Thoracic aorta (tissue), 2 donors: ENCODE measurements at places on chromosomes 2 and 18. TPM values are rescaled to one million over a fixed set of nuclear protein-coding genes. Genes with fewer than 3 reads are reported as not detected.

DNA sequence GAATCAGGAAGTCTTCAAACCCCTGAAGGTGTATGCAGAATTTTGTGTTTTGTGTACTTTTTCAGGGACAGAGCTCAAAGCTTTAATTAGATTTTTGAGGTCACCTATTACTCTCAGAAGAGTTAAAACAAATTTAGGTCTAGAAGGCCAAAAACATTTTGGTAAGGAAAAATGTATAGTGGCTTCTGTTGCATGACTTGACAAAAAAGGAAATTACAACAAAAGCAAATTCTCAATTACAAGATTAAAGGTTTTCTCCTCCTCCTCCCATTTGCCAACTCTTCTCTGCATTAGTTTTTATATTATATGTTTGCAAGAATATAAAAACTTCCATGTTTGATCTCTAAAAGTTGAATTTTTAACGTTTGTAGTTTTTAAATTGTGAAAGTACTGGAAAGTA lies 4.0 kb downstream of the PIK3C3 start:
- DNase-seq: no peak

ACADL gene
- total RNA-seq: 51.6 TPM

CFAP221 gene
- total RNA-seq: 0.56 TPM

LIMS2 gene
- total RNA-seq: 246 TPM

- no peak for DNase-seq
Measured at GRCh38 chr2:109210431-109211200, 81.6 kb downstream of the SH3RF3 start.

DNA sequence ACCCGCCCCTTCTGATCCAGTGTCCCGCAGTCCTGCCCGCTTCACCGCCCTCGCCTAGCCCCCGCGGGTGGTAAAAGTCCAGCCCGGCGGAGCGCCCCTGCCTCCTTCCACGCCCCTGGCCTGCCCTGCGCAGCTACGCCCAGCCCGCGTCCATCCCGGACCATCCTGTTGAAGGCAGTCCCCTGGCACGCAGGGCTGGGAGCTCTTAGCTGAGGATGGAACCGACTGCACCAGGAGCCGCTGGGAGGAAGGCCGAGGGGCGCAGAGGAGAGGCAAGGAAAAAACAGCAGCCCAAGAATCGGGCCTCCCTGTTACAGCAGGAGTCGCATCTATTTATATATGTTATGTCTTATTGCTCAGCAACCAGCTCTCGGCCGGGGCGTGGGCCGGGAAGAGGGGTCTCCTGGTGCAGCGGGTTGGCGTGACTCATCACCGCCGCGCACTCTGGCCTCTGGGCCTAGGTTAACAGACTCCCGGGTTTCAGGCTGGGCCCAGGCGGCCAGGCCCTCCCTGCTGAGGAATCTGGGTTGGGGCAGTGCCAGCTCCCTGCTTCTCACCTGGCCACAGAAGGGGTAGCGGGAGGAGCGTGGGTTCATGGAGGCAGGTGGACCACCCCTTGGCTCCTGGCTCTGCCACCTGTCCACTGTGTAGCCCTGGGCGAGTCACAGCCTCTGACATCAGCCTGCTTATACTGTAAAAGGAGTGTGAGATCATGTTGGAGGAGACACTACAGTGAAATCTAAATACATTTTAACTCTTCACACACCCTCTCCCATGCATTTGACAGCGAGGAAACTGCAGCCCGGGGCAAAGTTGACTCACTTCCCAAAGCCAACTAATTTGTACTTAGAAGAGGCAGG lies 13.4 kb upstream of the MAP3K2 start:
- no peak for DNase-seq

C2orf78 gene
- total RNA-seq: not detected

STK39 gene
- total RNA-seq: 18.5 TPM

GRCh38 chr18:28036488-28036887 lies 140.4 kb downstream of the CDH2 start:
- no peak for DNase-seq

ATP6V1B1 gene
- total RNA-seq: 1.4 TPM

GRB14 gene
- total RNA-seq: 4.7 TPM

GRCh38 chr2:188573453-188573852 lies 281.8 kb downstream of the GULP1 start:
- DNase-seq: no peak

ERMN gene
- 1.3 TPM for total RNA-seq

- DNase-seq: no peak
Measured at GRCh38 chr18:75159646-75160356, 49.1 kb downstream of the PTGR3 start.

DNA sequence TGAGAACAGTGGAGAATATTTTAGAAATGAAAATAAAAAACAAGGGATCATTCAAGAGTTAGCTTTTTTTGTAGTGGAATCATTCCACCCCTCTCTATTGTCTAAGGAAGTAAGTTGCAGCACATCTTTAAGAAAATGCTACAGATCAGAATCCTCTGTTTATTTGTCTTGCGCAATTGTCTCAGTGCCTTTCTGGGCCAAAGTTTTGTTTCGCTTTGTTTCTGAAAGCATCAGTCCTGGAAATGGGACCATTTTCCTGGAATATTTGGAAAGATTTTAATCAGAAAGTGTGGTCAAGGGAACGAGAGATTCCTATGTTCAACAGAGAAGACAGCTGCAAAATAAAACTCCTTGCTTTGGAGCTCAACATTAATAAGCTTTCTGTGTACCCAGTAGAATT lies 74.0 kb downstream of the NRXN1 start:
- DNase-seq: no peak

DNA sequence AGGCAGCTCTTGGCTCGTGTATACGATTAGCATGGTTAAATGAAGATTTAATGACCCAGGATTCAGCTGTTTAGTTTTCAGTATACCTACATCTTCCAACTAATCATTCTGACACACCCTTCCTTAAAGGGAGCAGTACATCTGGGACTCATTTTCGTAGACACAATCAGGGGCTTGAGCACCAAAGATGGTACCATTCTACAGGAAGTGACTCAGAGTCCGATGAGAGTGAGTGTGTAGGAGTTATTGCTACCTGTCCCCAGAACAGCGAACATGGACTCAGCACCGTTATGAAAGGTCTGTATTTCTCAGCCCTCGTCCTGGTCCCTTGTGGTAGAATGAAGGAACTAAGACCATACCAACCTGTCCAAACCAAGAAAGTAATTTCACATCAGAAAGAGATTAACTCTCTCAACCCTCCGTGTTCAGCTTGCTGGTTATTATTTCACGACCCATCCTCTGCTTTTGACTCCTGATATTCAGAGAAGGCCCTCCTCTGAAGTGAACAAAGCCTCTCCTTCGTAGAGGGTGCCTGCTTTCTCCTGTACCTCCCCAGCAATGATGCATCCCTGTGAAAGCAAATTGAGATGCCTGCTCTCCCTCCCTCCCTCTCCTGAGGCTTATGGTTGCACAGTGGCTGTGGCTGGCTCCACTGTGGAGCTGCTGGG lies 214.8 kb downstream of the MTX2 start:
- DNase-seq: no peak

DNA sequence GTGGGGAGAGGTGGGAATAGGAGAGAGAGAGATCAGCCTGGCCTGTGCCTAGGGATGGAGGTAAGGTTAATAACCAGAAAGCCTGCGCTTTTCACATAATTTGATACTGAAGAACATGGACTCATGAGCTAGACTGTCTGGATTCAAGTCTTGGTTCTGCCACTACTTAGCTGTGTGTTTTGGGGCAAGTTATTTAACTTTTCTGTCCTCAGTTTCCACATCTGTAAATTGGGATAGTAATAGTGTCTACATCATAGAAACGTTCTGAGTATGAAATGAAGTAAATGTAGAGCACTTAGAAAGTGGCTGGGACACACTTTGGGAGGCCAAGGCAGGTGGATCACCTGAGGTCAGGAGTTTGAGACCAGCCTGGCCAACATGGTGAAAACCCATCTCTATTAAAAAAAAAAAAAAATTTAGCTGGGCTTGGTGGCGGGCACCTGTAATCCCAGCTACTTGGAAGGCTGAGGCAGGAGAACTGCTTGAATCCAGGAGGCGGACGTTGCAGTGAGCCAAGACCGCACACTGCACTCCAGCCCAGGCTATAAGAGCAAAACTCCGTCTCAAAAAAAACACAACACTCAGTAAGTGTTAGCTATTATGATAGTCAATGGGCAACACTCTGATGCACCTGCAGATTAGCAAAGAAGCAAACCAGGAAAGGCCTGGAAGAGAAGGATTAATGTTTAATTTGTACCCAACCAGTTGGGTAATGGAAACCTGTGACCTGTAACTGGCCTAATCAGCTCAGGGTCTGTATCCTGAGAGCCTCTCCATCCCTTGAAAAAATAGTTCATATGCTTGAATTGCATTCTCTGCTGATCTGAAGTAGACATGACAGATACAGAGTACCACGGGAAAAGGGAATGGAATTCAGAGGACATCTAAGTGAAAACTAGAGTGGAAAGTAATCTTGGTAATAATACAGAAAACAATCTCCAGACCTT lies 6.8 kb downstream of the GALM start:
- DNase-seq: no peak

GRCh38 chr2:30216157-30216556 lies 15.2 kb upstream of the LBH start:
- no peak for DNase-seq

GRCh38 chr2:100422320-100423055 lies 5.0 kb upstream of the CHST10 start:
- no peak for DNase-seq

DNA sequence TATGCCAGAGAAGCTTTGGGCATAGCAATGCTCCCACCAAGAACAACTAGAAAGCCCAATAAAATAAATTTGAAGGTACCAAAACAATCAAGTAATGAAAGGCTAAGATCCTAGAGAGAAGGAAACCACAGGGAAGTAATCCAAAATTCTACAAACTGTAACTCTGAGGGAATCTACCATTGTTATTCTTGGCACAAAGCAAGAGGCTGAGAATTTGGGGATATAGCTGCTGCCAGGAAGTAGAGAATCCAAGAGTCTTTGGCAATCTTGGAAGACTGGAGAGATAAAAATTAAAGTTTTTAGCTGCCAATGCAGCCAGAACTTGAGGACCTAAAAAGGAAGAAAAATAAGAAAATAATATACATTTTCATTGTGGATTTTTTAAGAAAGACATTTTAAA lies 68.5 kb downstream of the PIGN start:
- no peak for DNase-seq

DNA sequence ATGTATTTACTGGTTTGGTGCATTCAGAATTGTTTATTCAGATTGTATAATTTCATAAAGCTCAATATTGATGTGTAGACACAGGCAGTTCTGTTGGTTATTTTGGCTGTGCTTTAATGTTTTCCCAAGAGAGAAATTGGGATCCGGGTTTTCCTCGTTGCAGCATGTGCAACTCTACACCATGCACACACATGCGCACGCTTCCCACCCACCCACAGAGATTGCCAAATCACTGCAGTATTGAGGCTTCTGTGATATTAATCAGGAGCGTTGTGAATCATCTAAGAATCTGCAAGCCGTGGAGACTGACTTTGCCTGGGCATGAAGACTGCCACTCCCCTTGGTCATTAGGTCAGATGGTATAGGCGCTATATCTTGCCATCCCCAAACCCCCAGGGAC lies 571.5 kb downstream of the SLC4A3 start:
- no peak for DNase-seq

SLC16A14 gene
- total RNA-seq: 0.54 TPM

DNA sequence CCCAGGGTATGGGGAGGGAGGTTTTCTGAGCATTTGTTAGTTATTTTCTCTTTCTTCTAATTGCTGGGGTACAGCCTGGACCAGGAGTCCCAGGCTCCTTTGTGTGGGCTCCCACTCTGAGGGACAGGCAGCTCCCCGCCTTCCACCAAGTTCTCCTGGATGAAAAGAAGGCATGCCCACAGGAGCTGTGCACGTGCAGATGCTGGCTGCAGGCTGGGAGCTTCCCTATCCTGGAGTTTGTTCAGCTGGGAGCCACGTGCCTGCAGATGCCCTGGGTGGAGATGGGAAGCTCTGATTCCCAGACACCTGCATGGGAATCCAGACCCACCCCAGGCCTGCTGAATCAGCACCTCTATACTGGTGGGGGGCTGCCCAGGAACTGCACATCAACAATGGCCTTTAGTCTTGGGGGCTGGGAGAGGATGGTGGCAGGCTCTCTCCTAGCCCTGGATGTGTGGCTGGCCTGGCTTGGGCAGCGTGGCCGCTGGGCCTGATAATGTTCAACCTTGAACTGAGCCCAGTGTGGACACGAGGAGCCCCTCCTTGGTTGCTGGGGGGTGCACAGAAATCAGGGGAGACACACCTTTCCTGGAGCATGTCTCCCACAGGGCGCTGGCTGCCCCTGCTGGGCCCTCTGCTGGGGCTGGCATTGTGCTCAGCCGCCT lies 233.6 kb upstream of the HS6ST1 start:
- no peak for DNase-seq

- no peak for DNase-seq
Measured at GRCh38 chr2:170766693-170767092, 3.5 kb upstream of the ERICH2 start.

DNA sequence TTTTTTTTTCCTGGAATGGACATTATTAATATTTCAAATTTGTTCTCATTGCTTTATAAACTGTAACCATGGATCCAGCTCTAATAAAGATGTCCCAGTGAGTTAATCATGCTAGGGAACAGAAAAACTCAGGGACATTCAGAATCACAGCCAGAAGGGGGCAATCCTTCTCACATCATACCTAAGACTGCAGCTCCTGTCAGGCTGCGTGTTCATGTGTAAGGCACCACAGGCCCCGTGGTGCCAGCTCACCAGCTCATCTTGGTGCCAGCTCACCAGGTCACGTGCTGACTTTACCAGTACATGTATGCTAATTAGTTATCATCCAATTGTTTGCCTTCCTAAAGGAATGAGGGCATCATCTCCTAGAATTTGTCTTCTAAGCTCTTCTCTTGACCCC lies 84.7 kb upstream of the NEDD4L start:
- DNase-seq: no peak

DNA sequence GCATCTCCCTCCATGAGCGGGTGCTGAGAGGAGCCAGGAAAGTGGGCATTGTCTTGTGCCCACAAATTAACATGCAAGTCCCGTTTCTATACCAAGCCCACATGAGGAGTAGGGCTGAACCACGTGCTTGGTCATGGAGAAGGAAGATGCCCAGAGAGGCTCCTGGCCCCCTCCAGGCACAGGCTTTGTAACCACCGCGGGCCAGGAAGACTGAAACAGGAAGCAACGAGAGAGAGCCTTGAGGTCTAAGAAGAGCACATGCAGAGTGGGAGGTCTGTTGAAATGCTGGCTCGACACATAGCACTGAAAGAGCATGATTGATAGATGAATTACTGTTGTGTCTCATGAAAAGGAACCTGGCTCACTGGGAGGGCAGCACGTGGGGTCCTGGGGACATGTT lies 36.3 kb downstream of the VWA3B start:
- DNase-seq: no peak

DNA sequence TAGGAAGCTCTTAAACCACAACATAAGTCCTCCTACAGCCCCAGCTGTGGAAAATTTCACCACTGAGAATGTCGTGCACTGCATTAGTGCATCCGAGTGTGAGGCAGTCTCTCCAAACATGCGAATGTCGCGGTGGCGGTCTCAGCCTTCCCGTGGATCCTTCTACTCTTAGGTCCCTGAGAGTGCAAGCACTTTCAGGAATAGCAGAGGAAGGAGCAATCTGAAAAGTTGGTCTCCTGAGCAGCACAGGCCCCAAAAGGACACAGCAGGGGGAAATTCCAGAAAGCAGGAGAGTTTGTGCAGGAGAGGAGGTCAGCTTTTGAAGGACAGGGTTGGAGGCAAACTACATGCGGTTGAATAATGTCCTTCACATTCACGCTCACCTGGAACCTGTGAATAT lies 440.5 kb upstream of the SMIM21 start:
- no peak for DNase-seq
